Activated naive CD4-positive, alpha-beta T cell (primary cell): ENCODE measurements at places on chromosomes 2 and 18.

DNA sequence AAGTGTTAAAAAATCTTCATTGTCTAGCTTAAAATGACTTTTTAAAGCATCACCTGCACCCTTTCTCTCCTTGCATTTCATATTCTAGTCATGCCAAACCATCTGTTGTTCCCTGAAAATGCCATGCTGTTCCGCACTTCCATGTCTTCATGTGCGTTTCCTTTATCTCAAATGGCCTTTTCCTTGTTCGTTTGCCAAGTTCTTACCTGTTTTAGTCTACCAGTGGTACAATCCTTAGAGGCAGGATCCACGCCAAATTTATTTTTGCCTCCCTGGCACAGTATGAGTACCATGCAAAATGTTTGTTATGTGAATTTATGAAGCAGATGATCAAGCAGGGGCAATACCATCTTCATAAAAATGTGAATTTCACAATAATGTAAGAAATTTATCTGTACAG lies 37.0 kb downstream of the TMEFF2 start:
- no peak for DNase-seq

DNA sequence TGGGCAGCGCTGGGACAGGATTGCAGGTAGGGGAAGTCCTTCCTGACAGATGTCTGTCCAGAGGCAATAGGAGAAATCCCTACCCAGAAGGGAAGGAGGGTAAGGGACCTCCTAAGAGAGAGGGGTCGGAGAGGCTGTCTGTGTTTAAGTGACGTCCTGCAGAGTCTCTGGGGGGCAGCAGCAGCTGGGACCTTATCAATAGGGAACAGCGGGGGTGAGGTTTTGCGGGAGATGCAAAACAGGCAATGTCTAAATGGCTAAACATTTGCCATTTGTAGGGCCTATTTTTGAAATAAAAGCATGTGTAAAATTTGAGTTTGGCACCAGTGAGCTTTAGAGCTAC lies 108.7 kb upstream of the HS6ST1 start:
- DNase-seq, result no peak

- no peak for DNase-seq
Measured at GRCh38 chr2:170467568-170468422, 247.3 kb upstream of the SP5 start.

DNA sequence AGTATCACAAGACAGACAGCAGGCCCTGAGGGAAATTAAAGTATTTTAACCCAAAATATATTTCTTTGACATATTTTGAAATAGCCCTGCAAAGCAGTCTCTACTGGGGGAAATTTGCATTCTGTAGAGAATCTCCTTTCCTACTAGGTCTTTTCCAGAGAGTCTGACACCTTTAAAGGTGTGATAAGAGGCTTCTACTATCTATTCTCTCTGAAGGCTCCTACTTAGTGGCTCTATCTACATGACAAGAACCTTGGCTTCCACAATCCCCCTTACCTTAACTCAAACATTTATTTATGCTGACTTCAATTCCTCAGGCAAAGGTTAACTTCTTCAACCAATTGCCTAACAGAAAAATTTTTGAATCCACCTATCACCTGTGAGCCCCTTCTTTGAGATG lies 174.6 kb upstream of the GALNT5 start:
- DNase-seq, result no peak

DNA sequence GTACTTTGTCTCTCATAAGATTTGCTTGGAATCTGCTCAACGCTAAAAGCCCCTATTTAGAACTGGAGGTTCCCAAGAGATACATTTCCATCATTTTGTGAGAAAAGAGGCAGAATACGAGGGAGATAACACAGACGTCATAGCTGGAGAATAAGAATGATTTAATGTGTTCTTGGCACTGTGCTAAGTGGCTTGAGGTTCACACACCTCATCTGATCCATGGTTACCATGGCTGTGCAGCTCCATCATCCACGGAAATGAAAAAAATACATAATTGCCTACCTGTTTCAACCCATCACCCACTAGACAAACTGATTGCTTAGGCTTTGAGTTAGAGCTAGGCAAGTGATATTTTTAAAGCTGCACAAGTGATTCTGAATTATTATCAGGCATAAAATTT lies 227.6 kb downstream of the SLC8A1 start:
- DNase-seq, result no peak

DNA sequence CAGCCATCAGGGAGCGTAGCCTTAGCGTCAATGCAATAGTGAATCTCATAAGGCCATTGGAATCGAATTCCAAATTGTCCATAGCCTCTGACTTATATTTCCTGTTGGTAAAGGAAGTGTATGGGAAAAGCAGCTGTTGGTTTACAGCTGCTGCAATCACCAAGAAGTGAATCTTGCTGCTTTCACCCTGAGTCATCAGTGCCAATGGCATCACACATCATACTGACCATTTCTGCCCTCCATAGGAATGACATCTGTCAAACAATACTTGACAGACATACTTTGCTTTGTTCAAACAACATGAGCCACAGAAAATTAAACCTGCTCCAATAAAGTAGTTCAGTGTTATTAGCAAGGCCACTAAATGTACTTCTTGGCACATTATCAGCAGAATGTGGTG lies 111.2 kb upstream of the KLHL29 start:
- no peak for DNase-seq

GRCh38 chr2:24919506-24920097 lies 435 bp downstream of the ADCY3 start:
- DNase-seq, result no peak

DNA sequence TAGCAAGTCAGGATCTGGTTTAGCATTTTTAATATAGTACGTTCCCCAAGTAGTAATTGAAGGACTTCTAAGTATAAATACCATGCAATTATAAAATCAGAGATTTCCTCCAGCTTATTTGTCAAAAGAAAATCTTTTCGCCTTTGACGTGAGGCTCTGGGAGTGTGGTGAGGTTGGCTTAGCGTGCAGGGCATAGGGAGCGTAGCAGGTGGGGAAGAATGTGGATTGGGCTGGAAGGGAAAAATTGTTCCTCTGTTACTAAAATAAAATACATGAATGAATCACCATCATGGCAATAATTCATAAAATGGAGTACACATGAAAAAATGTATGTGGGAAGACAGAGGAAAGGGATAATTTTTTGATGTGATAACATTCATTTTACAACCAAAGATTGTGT lies 5.4 kb upstream of the IL1RL2 start:
- no peak for DNase-seq

- no peak for DNase-seq
Measured at GRCh38 chr18:32542221-32542798, 71.6 kb upstream of the GAREM1 start.

DNA sequence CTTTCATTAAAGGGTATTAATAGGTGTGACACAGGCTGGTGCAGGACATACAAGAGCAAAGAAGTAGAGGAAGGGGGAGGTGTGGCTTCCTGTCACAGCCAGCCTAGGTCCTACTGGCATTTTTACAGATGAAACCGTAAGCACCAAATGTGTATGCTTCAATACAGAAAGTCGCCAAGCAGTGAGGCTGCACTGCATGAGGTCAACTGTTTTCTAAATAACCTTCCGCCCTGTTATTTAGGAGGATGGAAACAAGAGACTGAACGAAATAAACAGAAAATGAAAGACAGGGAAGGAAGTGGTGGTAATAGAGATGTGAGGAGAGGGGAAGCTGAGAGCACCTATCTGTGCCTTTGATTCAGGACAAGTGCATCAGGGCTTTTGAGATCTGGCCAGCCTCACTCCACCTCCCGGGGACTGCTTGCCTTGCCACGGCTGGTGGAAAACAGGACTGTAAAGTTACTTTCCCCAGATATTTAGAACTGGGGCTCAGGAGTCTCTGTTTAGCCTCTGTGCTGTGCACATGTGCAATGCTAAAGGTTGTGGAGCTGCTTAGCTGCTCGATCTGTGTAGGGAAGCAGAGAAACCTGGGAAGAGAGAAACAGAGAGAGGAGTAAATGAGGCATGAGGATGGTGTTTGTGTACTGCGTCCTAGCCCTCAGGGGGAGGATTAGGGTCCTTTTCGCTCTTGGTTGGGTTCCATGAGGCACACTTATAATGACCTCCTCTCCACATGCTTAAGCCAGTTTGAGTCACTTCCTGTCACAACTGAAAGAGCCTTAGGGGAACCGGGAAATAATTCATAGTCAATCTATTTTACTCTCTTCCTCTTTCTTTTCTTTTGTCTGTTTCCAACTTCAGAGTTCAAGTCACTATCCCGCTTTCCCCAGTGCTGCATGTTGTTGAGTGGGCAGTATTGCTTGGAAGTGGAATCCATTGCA lies 62.3 kb upstream of the BOD1L2 start:
- DNase-seq, result no peak

DNA sequence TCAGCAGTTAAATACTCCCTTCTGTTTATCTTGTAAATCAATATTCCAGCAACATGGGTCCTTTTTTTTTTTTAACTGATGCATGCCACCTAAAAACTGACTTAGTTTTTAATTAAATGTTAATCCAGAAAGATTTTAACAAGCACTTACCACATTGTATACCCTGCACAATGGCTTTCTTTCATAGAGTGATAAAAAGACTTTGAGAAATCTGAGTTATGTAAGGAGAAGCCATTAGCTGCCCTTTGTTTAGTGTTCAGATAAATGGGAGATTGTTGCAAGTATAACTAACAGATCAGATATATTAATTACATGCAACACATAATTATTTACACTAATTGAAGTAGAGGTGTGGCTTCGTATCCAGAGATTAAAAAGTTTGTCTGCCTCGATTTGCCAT lies 22.7 kb upstream of the NFATC1 start:
- no peak for DNase-seq

- DNase-seq, result no peak
Measured at GRCh38 chr2:197851451-197851850, 47.1 kb downstream of the PLCL1 start.

DNA sequence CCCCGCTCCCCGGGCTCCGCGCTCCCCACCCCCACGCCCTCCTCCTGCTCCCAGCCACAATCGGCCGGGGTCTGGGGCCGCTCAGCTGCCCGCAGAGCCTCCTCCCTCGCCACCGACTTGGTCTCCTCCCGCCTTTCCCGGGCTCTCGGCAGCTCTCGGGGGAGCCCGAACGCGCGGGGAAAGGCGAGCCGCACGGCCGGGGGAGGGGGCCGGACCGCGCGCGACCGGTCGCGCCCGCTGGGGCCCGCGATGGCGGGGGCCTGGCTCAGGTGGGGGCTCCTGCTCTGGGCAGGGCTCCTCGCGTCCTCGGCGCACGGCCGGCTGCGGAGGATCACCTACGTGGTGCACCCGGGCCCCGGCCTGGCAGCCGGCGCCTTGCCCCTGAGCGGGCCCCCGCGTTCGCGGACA lies 327 bp downstream of the LTBP1 start:
- no peak for DNase-seq

DNA sequence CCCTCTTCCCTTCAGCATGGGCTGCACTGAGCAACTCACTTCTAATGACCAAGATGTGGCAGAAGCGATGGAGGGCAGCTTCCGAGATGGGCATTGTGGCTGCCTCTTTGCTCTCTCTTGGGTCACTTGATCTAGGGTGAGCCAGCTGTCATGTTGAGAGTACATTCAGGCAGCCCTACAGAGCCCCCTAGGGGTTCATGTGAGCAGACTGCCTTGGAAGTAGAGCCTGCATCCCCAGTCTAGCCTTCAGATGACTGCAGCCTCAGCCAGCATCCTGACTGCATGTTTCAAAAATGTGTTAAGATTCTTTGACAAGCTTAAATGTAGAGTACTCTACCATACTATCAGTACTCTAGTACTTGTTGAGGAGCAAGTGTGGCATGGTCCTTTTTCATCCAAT lies 143.9 kb downstream of the NCK2 start:
- DNase-seq, result no peak

GRCh38 chr2:88955607-88956006 lies 264.1 kb downstream of the RPIA start:
- DNase-seq, result no peak

GRCh38 chr2:3257826-3258225 lies 119.8 kb downstream of the EIPR1 start:
- no peak for DNase-seq

DNA sequence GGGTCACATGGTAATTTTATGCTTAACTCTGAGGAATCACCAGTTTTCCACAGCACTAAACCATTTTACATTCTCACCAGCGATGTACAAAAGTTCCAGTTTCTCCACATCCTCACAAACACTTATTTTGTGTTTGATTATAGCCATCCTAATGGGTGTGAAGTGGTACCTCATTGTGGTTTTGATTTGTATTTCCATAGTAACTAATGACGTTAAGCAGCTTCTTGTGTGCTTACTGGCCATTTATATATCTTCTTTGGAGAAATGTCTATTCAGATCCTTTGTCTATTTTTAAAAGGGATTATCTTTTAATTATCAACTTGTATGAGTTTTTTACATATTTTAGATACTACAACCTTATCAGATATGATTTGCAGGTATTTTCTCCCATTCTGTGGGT lies 42.0 kb downstream of the CCDC150 start:
- no peak for DNase-seq

DNA sequence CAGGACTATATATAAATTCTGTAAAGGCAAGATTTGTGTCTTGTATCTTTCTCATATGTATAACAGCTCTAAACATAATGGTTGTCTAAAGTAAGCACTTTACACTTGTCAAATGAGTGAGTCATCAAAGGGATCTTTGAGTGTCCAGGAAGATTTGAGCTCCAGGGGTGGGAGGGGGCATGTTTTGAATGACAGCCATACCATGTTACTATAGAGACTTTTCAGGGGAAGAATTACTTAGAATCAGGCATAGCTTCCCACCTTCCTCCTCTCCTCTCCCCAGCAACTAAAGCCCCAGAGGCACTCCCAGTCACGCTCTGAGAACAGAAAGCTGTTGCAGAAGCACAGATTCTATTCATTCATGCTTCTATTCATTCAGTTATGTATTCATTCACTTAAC lies 65.8 kb upstream of the ALK start:
- no peak for DNase-seq

DNA sequence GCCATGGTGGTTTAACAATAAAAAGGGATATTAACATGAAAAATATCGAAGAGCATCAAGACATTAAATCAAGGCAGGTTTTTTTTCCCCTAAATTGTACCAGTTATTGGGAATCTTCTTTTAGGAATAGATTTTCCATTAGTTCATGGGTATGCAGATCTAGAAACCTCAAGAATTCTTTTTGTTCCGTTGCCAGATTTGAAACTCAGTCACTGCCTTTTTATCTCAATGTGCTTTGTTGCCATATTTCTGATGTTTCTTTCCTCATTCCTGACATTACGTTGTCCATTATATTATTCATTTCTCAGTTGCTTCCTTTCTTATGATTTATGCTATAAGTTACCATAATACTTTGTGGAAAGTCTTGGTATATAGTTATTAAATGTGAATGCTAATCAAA lies 162.2 kb downstream of the CD226 start:
- no peak for DNase-seq

GRCh38 chr2:45872211-45872610 lies 220.7 kb downstream of the PRKCE start:
- no peak for DNase-seq

DNA sequence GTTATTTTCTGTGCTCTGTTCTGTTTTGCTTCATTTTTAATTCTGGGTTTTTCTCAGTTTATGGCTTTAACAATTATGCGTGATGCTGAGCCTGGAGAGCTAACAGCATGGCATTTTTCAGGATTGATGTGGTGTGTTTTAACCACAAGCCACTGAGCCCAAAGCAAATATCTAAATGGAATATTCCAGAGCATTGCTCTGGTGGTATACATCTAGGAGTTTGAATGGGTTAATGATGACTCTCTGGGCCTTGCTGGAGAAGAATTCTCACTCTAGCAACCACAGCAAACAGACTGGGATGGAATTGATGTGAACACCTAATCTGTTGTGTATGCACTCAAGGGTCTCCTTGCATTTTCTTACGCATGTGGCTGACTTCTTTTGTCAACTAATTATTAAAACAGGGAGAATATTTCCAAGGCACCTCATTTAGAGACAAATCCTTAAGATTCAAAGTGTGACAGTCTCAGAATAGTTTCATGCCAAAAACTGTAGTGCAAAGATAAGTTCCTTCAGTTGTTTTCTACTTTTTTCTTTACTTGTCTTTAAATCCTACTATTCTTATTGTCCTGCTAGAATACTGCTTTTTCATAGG lies 164.0 kb downstream of the DTNA start:
- no peak for DNase-seq
